ENCODE measurements at places on chromosomes 7 and 10. TPM values are rescaled to one million over a fixed set of nuclear protein-coding genes. Genes with fewer than 3 reads are reported as not detected.

H2BK1 gene
- not detected for total RNA-seq

SERPINE1 gene
- total RNA-seq = 2.3 TPM

ADCY1 gene
- total RNA-seq = under 0.01 TPM

ZNF804B gene
- total RNA-seq = not detected

CUBN gene
- total RNA-seq = 6.8 TPM

GIGYF1 gene
- total RNA-seq = 26.3 TPM

C10orf105 gene
- total RNA-seq = 0.31 TPM

PGAM1 gene
- 155 TPM for total RNA-seq

GRID1 gene
- not detected for total RNA-seq

OR13A1 gene
- 0.10 TPM for total RNA-seq

HNRNPH3 gene
- 53.4 TPM for total RNA-seq

CSTF2T gene
- total RNA-seq = 25.5 TPM

C7orf33 gene
- total RNA-seq = not detected

HACD1 gene
- total RNA-seq = 0.84 TPM

CLDN4 gene
- 0.10 TPM for total RNA-seq

RET gene
- total RNA-seq = 0.63 TPM

OR9A2 gene
- total RNA-seq = not detected

IKZF1 gene
- total RNA-seq = 231 TPM

ABCB1 gene
- total RNA-seq = 12.3 TPM

PIP gene
- not detected for total RNA-seq

ZNF775 gene
- 0.94 TPM for total RNA-seq

NPM3 gene
- 28.5 TPM for total RNA-seq

GNG11 gene
- 22.8 TPM for total RNA-seq

FKBP9 gene
- total RNA-seq = 1.2 TPM

DLX5 gene
- not detected for total RNA-seq

LRMDA gene
- total RNA-seq = 7.6 TPM

LRRD1 gene
- total RNA-seq = 0.10 TPM

HABP2 gene
- not detected for total RNA-seq

COL17A1 gene
- not detected for total RNA-seq

KCNIP2 gene
- 4.1 TPM for total RNA-seq

CHAT gene
- not detected for total RNA-seq

MBL2 gene
- not detected for total RNA-seq

ABCB8 gene
- 21.5 TPM for total RNA-seq

CYP2W1 gene
- total RNA-seq = not detected

STEAP1 gene
- 0.21 TPM for total RNA-seq

KLF14 gene
- under 0.01 TPM for total RNA-seq

EZH2 gene
- 20.4 TPM for total RNA-seq

GSAP gene
- total RNA-seq = 48.0 TPM
